Fibroblast of skin of scalp (primary cell): ENCODE measurements at places on chromosomes 2 and 18.
A peak's percentile ranks its signal among the peaks of the same experiment; 100 is the strongest.

GRCh38 chr2:230644356-230644935 lies 68.2 kb upstream of the CAB39 start:
- no peak for DNase-seq

DNA sequence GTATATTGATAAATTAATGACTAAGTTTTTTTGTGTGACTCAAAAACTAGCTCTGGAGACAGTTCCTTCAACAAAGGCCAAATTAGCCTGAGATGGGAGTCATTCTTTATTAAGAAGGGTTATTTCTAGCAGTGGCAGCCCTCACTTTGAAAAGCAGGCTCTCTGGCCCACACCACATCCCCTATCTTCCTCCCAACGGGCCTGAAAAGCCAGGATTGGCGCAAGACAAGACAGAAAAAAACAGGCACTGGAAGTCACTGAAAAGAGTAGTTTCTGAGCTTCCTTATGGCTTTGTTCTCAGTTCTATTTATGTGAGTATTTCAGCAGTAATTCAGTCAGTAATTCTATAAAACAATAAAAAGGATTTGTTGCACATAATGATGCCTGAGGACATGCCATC lies 149.0 kb downstream of the LAMA3 start:
- no peak for DNase-seq

- peak; percentile 36 for DNase-seq
These were observed 5.1 kb downstream of the FIGLA start for GRCh38 chr2:70785137-70785911.

GRCh38 chr2:215765729-215766360 lies 247.5 kb downstream of the MREG start:
- no peak for DNase-seq

GRCh38 chr2:128500138-128500800 lies 181.6 kb upstream of the HS6ST1 start:
- DNase-seq = peak; percentile 83

DNA sequence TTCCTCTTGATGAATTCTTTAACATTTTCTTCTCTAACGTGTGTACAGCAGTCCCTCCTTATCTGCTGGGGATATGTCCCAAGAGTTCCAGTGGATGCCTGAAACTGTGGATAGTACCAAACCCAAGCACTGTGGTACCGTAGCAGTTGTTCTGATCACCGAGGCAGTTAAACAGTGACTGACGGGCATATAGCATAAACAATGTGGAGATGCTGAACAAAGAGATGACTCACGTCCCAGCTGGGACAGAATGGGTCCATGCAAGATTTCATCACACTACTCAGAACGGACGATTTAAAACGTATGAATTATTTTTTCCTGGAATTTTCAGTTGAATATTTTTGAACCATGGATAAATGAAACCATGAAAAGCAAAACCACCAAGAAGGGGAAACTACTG lies 54.5 kb upstream of the SPAG16 start:
- DNase-seq = peak; percentile 48

DNA sequence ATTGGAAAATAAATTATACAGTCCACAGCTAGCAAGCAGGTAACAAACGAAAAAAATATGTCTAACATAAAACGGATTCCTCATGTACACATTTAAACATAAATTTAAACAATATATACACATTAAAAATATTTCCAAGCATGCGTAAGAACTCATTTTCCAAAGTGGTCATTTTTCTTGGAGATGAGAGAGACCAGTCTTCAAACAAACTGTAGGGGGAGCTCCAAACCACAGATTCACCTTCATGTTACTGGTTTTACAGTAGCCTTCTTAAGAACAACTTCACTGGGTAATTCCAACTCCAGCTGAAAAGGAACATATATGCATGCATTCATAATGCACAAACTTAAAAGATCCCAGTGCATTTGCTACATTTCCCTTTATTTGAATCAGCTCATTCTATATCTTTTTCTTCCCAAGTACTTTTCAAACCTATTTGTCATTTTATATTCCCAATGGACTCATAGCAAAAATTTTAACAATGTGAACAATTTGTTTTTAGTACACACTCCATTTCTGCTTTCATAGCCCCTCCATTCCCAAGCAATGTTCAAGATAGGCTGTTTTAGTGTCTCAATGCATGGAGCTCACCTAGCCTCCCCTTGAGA lies 4.7 kb upstream of the STAMBP start:
- DNase-seq = peak; percentile 80

GRCh38 chr2:99424371-99424770 lies 65.4 kb downstream of the REV1 start:
- no peak for DNase-seq

DNA sequence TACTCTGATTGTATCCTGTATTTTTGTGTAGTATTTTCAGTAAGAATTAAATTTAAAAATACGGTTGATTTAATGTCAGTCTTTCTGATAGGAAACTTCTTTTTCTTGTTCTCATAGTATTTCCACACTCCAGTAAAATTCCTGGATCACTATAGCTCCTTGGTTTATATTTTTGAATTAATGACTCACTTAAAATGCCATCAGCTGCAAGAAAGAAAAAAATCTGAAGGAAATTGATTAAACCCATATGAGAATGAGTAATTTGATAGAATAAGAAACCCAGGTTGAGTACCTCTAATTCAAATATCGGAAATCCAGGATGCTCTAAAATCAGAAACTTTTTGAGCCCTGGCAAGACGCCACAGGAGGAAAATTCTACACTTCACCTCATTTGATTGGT lies 186.8 kb upstream of the RND3 start:
- DNase-seq = peak; percentile 71

DNA sequence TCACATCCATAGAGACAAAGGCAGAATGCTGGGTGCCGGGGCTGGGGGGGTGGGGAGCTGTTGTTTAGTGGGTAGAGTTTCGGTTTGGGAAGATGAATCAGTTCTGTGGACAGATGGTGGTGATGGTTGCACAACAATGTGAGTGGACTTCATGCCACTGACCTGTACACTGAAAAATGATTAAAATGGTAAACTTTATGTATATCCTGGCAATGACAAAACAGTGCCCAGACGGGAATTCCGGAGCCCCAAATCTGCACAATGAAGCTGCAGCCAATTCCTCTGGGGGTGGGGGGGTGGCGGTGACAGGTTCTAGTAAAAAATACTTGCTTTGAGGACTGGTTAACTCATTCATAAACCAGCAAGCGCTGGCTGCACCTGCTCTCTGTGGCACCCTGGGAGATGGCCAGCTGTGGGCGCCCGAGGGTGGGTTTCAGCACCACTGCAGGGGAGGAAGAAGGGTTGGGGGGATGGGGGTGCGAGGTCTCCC lies 81.8 kb upstream of the HPCAL1 start:
- DNase-seq = peak; percentile 27

DNA sequence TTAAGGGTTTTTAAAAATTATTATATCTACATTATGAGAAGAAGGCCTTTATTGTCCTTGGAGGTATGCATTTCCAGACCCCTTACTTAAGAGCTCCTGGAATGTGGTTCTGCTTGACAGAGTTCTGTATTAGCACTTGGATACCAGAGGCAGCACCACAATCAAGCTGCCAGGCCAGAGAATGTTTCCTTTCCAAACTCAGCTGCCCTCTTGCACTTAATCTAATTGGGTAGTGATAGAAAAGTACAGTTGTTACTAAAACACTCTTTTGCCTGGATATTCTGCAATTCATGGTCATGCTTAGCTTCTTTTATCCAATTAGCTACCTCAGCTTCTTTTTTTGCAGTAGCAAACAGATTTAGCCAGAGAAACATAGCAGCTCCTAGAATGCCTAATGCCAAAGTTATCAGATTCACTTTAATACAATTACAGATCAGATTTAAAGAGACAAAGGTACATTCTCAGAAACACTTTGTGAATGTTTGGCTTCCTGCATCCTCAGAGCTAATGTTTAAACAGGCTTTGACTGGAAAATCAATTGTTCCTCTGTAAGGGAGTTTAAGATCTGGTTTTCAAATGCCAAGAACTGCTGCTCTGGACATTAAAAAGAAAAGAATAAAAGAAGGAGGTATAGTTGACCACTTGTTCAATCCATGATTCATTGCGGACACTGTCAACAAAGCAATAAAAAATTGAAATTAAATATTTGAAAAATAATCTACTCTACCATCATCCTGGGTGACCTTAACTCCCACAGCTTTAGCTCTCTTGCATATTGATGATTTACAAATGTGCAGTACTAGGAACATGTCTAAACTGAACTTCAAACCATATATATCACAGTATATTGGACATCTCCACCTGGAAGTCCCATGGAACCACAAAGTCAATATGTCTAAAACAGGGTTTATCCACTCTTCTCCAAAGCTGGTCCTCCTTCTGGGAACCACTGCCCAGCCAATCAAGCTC lies 12.8 kb downstream of the NOSTRIN start:
- DNase-seq = no peak

- no peak for DNase-seq
These were observed 196.5 kb upstream of the THUMPD2 start for GRCh38 chr2:39975476-39976020.

GRCh38 chr18:63083555-63083954 lies 236.0 kb downstream of the BCL2 start:
- DNase-seq = no peak

GRCh38 chr18:70377857-70378701 lies 89.2 kb downstream of the SOCS6 start:
- DNase-seq = no peak

DNA sequence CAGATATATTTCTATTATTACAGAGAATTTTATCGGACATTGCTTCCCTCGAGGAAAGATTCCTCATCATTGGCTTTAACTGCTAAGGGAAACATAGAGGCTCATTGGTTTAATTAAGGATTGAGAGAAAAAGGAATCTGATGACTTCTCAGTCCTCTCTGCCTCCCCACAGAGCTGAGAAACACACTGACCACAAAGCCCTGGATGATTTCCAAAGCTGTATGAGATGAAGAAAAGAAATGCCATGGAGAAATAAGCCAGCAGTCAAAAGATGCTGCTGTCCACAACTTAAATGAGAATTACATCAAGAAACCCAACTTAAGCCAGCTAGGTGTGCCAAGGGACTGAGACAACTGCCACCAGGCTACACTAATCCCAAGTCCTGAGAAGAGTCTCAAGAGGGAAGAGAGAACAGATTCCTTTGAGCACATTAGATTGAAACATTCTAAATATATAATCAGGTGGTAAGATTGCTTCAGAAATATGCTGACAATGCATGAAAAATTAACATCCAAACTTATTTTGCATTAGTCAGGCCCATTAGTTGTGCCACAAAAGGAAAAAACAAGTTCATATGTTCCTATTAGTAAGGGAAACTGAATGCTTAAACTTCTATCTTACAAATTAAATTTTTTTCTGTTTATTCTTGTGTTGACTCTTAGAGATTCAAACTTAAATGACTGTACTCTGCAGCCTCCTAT lies 308.1 kb upstream of the CYRIA start:
- peak; percentile 38 for DNase-seq

GRCh38 chr18:41818381-41819355 lies 136.4 kb upstream of the PIK3C3 start:
- DNase-seq = no peak

- DNase-seq = no peak
These were observed 124.4 kb downstream of the ZNF516 start for GRCh38 chr18:76370686-76371085.

GRCh38 chr2:29241341-29241740 lies 126.1 kb downstream of the CLIP4 start:
- DNase-seq = no peak

DNA sequence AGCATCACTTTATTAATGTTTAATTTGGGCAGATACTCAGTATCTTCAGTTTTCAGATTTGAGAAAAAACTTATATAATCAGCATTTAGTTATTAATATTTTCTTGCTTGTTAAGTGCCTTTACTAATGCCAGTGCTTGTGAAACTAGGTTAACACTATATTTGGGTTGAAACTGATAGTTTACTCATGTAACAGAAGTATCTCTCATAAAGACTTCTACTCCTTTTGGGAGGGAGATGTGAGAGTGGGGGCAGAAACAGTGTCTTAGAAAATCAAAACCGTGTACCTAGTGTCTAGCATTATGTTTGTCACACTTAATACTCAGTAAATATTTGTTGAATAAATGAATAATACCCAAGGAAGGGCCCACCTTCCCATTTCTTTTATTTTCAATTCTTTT lies 129.5 kb downstream of the MSTN start:
- no peak for DNase-seq

- no peak for DNase-seq
These were observed 49.9 kb downstream of the SNED1 start for GRCh38 chr2:241048149-241048948.

GRCh38 chr2:138722316-138722715 lies 57.9 kb downstream of the NXPH2 start:
- no peak for DNase-seq

GRCh38 chr2:58532641-58533040 lies 291.5 kb upstream of the FANCL start:
- DNase-seq = no peak

DNA sequence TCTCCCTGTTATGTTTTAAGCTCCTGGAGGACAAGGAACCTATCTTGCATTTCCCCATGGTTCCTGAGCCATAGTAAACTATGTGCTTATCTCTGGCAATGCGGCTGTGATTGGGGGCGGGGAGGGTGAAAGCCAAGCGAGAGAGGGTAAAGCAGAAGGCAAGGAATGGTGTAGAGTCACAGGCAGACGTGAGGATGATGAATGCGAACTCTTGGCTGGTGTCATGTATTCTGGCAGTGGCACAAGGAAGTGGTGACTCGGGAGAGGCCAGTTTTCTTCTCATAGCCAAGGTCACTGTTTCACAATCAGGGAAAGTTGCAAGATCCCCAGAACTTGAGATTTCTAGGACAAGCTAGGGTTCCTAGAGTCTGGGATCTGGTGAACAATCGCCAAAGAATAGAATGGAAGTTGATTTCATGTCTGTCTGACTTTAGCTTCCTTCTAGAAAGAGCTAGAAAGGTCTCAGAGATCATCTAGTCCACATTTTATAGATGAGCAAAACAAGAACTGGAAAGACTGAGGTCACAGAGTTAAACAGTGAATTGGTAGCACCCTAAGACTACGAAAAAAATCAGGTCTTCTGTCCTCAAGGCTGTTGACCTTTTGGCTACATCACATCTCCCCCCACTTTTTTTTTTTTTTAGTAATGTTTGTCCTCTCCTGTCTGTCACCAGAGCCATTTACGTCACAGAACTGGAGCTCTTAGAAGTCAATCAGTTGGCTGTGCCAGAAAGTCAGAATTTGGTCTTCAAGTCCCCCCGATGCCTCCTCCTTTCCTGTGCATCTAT lies 137.0 kb downstream of the BCL11A start:
- DNase-seq = no peak

DNA sequence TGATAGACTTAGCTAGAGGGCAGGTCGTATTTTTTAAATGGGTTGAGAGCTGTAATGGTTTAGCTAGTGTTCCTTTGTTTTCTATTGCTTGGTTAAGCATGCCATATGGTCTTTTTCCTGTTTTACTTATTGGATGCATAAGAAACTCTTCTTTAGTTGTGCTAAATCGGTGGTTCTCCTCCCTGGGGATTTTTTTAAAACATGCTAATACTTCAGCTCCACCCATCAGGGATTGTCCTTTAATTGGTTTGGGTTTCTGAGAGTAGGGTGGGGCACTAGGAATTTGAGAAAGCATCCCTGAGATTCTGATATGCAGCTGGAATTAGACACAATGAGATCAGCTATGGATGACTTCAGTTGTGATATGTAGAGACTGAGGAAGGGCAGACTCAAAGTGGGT lies 497.2 kb downstream of the THSD7B start:
- DNase-seq = no peak

- DNase-seq = peak; percentile 6
These were observed 42.2 kb downstream of the THNSL2 start for GRCh38 chr2:88212251-88212790.
